ENCODE measurements at places on chromosomes 1 and 21.

DNA sequence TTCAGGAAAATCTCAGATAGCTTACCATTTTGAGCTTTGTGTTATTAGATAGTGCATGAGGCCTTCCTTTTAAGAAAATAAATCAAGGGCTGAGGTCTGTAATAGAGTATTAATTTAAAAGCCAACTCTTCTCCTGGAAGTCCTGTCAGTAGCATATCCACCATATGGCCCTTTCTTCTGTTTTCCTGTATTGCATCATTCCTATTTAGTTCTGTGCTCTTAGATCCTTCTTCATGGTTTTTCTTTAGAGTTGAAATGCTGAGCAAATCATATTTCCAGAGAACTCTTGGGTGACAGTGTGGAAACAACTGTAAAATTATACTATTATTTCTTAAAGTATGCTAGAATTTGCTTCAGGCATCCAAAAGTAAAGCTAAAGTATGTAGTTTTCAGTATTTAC lies 91.7 kb downstream of the TTC3 start:
- DNase-seq, result no peak

DNA sequence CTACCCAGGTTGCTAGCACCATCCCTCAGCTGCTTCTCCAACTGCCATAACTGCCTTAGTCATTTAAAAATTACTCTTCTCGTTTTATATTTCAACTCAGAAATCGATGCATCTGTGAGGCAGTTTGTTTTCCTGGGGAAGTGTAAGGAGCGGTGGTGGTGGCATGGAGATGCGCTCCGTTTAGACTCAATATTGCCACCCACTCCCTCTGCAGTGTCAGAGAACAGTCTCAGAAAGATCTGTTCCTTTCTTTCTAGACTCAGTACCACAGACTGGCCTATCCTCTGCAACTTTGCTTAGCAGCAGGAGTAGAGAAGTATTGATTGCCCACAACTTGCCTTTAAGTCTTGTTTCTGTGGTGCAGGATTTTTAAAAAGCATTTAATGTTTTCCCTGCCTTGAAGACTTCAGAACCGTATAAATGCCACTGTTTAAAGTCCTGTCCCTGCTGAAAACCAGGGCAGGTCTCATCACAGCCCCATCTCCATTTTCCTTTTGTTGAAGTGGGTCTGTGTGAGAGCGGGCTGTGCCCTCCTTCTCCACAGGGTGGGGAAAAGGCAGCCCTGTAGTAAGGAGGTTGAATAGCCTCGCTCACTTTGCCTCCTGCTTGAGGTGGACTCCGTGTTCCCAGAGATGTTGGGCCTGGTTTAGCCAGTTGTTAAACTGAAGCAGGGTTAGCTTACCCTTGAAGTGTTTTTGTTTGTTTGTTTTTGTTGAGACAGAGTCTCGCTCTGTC lies 105.2 kb downstream of the NFIA start:
- no peak for DNase-seq

DNA sequence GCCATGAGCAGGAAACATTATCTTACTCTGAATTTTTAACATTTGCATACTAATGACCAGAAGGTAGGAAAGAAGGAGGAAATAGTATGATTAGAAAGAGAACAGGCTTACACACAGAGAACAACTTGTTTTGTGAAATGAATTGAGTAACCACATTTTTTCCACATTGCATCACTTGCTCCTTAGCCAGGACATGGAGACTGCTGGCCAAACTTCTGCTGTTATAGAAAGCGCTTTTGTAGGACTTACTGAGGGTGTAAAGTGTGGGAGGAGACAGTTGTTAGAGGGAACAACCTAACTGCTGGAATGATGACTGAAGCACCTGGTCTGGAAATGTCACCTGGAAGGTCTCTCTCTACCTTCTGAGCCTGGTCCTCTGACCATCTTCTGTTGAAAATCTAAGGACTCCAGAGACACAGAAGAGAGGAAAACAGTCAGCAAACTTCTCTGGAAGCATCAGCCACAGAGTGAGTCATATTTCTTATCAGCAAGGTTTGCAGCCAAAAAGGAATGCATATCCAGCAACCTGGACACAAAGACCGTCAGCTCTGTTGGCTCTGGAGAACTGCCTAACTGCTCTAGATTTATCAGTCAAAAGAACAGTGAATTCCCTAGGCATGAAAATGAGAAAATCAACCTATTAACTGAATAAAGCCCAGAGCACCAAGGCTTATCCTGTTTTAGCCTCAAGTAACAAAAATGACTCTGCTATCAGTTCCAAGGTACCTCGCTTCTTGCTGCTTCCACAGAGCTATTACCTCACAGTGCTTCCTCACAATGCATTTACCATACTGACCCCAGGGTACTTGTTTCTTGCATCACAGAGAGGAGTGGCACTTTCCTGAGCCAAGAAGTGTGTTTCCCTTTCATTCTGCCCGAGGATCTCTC lies 88.0 kb upstream of the SLFNL1 start:
- no peak for DNase-seq

DNA sequence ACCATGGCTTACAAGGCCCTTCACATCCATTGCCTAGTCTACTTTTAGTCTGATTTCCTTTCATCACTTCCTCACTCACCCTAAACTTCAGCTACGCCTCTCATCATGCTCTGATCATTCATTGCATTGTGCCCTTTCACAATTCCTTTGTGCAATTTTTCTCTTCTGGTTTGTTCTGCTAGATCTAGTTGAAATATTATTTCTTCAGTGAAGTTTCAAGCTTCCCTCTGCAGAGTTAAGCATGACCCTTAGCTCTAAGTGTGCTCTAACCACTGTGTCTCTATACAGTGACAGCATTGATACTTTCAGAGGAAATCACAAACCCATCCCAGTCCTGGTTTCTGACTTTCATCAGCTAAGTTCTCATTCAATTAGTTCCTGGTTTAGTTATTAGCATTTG lies 166.1 kb downstream of the PLA2G4A start:
- no peak for DNase-seq
